Naive thymus-derived CD8-positive, alpha-beta T cell (primary cell): ENCODE measurements at places on chromosomes 3 and 15. TPM values are rescaled to one million over a fixed set of nuclear protein-coding genes. Genes with fewer than 3 reads are reported as not detected.

MEGF11 gene
- total RNA-seq: not detected

HYPK gene
- total RNA-seq: 27.7 TPM

DNA sequence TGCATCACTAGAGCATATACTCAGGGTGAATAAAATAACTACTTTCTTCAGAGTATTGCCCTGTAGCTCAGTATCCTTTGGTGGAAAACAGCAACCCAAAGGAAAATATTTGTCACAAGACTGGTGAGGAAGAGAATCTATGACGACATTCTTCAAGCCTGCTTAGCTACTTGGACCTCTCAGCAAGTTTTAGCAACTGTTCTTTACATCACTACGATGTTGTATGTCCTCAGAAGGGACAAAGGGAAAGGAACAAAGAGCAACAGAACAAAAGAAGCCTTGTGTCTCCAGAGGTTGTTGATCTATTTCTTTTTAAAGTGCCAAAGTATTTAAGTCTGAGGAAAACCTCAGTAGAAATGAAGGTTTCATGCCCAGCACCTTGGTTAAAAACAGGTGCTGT, 746.7 kb downstream of the NAALADL2 start:
- H3K36me3 ChIP-seq: no peaks in the 10 kb centered on the region
- DNase-seq: no peak
- no peak overlapping the region for H3K4me3 ChIP-seq
- H3K27me3 ChIP-seq: no peaks in the 10 kb centered on the region
- no peak overlapping the region for H3K27ac ChIP-seq

- H3K27ac ChIP-seq: no peak overlapping the region
- peaks cover 16% of the 10 kb centered on the region for H3K4me1 ChIP-seq
- no peaks in the 10 kb centered on the region for H3K36me3 ChIP-seq
- peaks cover 30% of the 10 kb centered on the region for H3K27me3 ChIP-seq
- DNase-seq: no peak
Observed at GRCh38 chr15:65426216-65426853, 3.6 kb upstream of the IGDCC4 start.

DNA sequence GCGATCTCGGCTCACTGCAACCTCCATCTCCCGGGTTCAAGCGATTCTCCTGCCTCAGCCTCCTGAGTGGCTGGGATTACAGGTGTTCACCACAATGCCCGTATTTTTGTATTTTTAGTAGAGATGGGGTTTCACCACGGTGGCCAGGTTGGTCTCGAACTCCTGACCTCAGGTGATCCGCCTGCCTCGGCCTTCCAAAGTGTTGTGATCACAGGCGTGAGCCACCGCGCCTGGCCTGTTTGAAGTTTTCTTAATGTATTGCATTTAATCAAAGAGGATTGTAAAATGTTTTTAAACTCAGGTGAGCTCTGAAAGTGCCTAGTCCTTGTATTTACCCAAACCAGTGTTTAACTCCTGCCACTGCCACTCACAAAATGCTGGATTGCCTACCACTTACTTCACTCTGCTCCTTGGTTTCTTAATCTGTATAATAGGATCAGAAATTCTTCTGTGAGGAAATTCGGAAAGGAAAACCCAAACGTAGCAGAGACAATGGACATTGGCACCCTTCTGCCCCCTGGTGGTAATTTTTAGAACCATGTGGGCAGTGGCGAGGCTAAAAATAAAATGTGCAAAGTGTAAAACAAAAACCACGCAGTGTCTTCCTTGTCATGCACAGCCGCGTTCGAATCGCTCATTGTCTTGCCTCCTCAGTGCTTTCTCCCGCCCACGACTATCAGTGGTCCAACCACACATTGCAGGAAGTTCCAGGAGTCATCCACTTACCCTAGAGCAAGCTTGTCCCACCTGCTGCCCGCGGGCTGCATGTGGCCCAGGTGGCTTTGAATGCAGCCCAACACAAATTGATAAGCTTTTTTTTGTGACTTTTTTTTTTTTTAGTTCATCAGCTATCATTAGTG, 27.3 kb downstream of the CEP19 start:
- peaks cover 15% of the 10 kb centered on the region for H3K4me1 ChIP-seq
- DNase-seq: peak; percentile 72

- H3K27me3 ChIP-seq: no peaks in the 10 kb centered on the region
- DNase-seq: peak; percentile 97
- no peaks in the 10 kb centered on the region for H3K36me3 ChIP-seq
Observed at GRCh38 chr3:52253314-52254304, 8.1 kb downstream of the PPM1M start.

- no peak overlapping the region for H3K27ac ChIP-seq
- no peak overlapping the region for H3K4me3 ChIP-seq
- no peaks in the 10 kb centered on the region for H3K27me3 ChIP-seq
Observed at GRCh38 chr3:101279765-101280385, 40.5 kb downstream of the IMPG2 start.

- H3K36me3 ChIP-seq: no peaks in the 10 kb centered on the region
- no peak overlapping the region for H3K27ac ChIP-seq
- peaks cover 25% of the 10 kb centered on the region for H3K27me3 ChIP-seq
- no peaks in the 10 kb centered on the region for H3K4me1 ChIP-seq
- no peak overlapping the region for H3K4me3 ChIP-seq
Observed at GRCh38 chr15:93362821-93363220, 273.8 kb upstream of the RGMA start.

DNA sequence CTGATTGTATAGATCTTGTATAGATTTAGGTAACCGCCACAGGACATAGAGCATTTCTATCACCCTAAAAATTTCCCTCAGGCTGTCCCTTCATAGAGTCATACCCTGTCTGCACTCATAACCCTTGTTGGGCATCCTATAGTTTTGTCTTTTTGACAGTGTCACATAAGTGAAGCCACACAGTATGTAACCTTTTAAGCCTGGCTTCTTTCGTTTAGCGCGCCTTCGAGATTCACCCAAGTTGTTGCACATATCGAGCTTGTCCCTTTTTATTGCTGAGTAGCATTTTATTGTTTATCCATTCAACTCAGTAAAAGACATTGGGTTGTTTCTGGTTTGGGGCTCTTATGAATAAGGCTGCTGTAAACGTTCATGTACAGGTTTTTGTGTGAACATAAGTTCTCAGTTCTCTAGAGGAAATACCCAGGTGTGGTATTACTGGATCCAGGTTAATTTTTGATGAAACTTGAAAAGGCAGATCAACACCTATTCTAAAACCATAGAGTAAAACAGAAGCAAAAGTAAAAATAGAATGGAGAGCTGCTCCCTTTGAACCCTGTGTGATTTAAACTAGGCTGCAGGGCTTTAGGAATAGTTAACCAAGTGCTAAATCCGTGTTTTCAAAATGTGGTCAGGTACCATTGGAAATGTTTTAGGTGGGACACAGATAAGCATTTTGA, 49.5 kb downstream of the CD86 start:
- no peak for DNase-seq
- H3K27ac ChIP-seq: no peak overlapping the region
- peaks cover 15% of the 10 kb centered on the region for H3K4me1 ChIP-seq
- H3K27me3 ChIP-seq: peaks cover 2% of the 10 kb centered on the region
- no peaks in the 10 kb centered on the region for H3K36me3 ChIP-seq
- no peak overlapping the region for H3K4me3 ChIP-seq
